ENCODE measurements at places on chromosomes 7 and 10. TPM values are rescaled to one million over a fixed set of nuclear protein-coding genes. Genes with fewer than 3 reads are reported as not detected.

The LBX1 gene
- not detected for total RNA-seq

The NXPH1 gene
- total RNA-seq, result not detected

The CLEC2L gene
- not detected for total RNA-seq

GRCh38 chr7:123271856-123272255 is 72.1 kb upstream of the SLC13A1 start:
- H3K36me3 ChIP-seq, result no peaks in the 10 kb centered on the region
- no peak for DNase-seq
- H3K4me1 ChIP-seq, result no peaks in the 10 kb centered on the region
- H3K4me3 ChIP-seq, result no peak overlapping the region
- H3K27ac ChIP-seq, result no peak overlapping the region

DNA sequence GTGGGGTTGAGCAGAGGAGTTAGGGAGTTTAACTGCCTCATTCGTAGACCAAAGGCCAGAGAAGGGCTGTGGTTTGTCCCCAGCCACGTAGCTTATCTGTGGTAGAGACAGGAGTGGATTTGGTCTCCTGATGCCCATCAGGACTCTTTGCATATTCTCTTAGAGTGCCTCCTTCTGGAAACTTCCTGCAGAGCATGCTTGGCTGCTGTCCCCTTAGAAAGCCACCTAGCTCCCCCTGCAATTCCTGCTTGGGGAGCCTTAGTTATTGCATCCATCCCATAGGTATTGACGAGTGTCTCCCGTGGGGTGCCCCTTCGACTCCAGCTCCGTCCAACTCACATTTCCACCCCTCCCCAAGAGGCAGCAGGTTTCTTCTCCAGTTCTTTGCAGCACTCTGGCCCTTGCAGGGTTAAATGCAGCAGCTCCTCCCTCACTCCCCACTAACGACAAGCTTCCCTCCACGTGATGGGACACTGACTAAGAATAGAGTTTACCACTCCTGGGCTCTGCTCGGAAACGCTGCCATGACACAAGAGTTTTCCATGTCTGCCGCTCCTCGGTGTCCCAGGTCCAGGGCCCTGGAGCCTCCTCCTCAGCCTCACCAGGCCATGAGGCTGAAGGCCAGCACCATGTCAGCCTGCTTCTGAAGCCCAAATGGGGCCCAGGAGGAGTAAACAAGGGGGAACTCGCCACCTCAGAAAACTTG is 147.8 kb upstream of the UNC5B start:
- no peak overlapping the region for H3K4me3 ChIP-seq
- DNase-seq, result no peak
- peaks cover 8% of the 10 kb centered on the region for H3K27me3 ChIP-seq
- H3K4me1 ChIP-seq, result no peaks in the 10 kb centered on the region
- no peak overlapping the region for H3K27ac ChIP-seq
- H3K36me3 ChIP-seq, result no peaks in the 10 kb centered on the region

The LAMB1 gene
- total RNA-seq, result 1,014 TPM

DNA sequence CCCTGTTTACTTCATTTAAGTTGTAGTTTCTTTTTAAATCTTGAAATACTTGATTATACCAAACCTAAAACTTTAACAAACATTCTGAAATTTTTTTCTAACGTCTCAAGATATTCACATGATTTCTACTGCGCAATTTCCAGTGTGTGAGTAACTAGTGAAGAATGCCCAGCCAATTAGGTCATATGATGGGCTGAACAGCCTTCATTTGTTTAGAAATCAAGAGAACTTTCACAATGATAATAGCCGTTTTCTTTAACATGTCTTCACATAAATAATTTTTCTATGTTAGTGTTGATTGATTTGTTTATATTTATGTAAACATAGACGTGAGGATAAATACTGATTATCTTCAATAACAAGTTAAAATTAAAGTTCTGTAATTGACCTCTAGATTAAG is 21.8 kb downstream of the STAM start:
- H3K27me3 ChIP-seq, result no peaks in the 10 kb centered on the region
- H3K27ac ChIP-seq, result peak overlapping the region; percentile 94
- peak overlapping the region; percentile 53 for H3K4me3 ChIP-seq
- peaks cover 26% of the 10 kb centered on the region for H3K36me3 ChIP-seq
- peaks cover 73% of the 10 kb centered on the region for H3K4me1 ChIP-seq
- DNase-seq, result no peak

The CPEB3 gene
- total RNA-seq, result 1.9 TPM

DNA sequence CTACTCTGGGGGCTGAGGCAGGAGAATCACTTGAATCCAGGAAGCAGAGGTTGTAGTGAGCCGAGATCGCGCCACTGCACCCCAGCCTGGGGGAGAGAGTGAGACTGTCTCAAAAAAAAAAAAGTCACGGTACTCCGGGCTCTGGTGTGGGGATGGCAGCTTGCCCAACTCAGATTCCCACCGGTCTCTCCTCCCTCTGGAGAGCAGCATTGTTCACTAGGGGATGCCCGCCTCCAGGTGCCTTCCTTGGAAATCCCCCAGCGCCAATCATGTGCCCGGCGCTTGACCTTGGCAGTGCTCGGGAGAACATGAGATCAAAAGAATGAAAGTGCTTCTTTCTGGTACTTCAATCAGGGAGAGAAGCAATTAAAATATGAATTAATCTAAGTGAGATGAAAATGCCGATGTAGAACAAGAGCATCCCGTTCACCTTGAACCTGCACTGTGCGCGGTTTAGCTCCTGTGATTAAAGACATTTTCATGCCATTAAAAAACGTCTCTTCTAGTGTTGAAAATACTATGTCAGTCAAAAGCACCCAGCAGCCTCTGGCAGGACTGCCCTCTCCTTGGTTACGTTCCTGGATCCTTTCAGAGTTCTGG is 1127.3 kb upstream of the AUTS2 start:
- H3K27me3 ChIP-seq, result peaks cover 7% of the 10 kb centered on the region
- DNase-seq, result no peak
- H3K4me3 ChIP-seq, result no peak overlapping the region
- H3K27ac ChIP-seq, result no peak overlapping the region
- H3K36me3 ChIP-seq, result peaks cover 4% of the 10 kb centered on the region

- H3K4me1 ChIP-seq, result no peaks in the 10 kb centered on the region
- no peaks in the 10 kb centered on the region for H3K36me3 ChIP-seq
- DNase-seq, result no peak
- H3K4me3 ChIP-seq, result no peak overlapping the region
- H3K27ac ChIP-seq, result no peak overlapping the region
- H3K27me3 ChIP-seq, result peaks cover 6% of the 10 kb centered on the region
These were observed 31.7 kb downstream of the AP5Z1 start for GRCh38 chr7:4806983-4807597.

DNA sequence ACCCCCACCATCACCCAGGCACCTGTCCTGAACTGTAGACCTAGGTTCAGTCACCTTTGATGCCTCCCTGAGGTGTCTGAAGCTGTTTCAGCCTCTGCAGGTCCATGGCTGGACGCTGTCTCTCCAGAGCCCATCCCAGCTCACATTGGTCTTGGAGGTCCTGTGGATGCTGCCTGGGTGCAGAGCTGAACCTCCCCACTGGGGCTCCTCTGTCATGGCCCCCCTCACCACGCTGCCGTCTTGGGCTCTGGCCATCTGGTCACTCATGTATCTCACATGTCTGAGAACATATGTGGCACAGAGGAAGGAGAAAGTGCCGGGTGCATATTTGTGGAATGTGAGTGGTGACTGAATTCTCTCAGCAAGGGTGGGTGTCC is 108.9 kb downstream of the NKX6-2 start:
- DNase-seq, result peak; percentile 65
- no peak overlapping the region for H3K4me3 ChIP-seq
- H3K27ac ChIP-seq, result no peak overlapping the region

The ZPBP gene
- not detected for total RNA-seq

DNA sequence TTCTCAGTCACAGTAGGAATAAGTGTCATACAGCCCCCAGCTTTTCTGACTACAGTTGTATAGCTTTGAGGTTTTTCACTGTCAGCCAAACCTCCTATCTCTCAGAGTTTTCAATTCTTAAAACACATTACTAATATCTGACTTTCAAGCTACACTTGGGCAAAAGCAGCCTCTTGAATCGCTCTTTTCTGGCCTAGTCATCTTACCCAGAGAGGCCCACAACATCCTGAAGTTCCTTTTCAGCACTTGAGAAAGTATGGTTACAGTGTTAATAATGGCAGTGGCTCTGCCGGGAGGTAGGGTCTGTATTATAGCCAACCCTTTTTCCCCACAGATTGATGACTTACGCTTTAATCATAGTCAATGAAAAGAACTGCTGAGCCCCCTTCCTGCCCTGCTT is 181.0 kb downstream of the LRRC4 start:
- no peaks in the 10 kb centered on the region for H3K27me3 ChIP-seq
- no peak overlapping the region for H3K27ac ChIP-seq
- peaks cover 21% of the 10 kb centered on the region for H3K4me1 ChIP-seq
- peaks cover 12% of the 10 kb centered on the region for H3K36me3 ChIP-seq

- DNase-seq, result no peak
- no peaks in the 10 kb centered on the region for H3K36me3 ChIP-seq
- no peak overlapping the region for H3K27ac ChIP-seq
- peaks cover 13% of the 10 kb centered on the region for H3K4me1 ChIP-seq
- peaks cover 7% of the 10 kb centered on the region for H3K27me3 ChIP-seq
These were observed 49.4 kb downstream of the TRIL start for GRCh38 chr7:28908775-28909174.

- DNase-seq, result no peak
- H3K27ac ChIP-seq, result no peak overlapping the region
- no peak overlapping the region for H3K4me3 ChIP-seq
These were observed 4.2 kb downstream of the WDR86 start for GRCh38 chr7:151405588-151405987.

GRCh38 chr7:113179313-113179712 is 61.0 kb upstream of the SMIM30 start:
- DNase-seq, result no peak
- no peaks in the 10 kb centered on the region for H3K36me3 ChIP-seq
- H3K4me3 ChIP-seq, result no peak overlapping the region
- no peak overlapping the region for H3K27ac ChIP-seq
- H3K4me1 ChIP-seq, result peaks cover 13% of the 10 kb centered on the region

GRCh38 chr10:62426600-62426999 is 52.4 kb downstream of the ZNF365 start:
- H3K4me3 ChIP-seq, result no peak overlapping the region
- DNase-seq, result no peak
- no peaks in the 10 kb centered on the region for H3K27me3 ChIP-seq

GRCh38 chr7:124084024-124084423 is 51.2 kb upstream of the TMEM229A start:
- no peak for DNase-seq
- no peak overlapping the region for H3K27ac ChIP-seq
- H3K27me3 ChIP-seq, result no peaks in the 10 kb centered on the region
- H3K36me3 ChIP-seq, result no peaks in the 10 kb centered on the region
- H3K4me1 ChIP-seq, result peaks cover 6% of the 10 kb centered on the region

DNA sequence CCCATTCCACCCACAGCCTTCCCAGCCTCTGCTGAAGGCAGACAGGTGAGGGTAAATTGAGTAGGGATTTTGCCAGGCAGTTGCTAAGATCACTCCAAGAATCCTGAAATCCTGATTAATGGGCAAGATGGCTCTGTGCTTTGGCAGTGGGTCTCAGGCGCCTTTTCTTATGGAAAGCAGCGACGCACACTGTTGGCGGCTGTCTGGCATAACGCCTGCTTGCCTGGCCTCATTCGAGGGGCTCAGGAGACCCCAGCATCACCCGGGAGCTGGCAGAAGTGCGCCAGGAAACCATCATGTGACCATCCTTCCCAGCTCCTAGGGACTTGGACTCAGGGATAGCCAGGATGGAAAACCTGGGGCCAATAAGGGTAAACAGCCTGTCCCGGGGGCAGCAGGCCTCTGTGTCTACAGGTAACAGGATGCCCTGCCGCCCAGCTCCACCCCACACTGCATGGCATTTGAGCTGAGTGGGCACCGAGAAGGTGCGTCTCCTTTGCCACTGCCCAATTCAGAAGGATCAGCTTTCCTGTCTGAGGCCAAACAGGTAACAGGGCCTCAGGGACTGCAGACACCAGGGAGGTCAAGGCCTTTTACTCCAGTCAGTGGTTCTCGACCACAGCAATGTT is 98.6 kb downstream of the FAM53B start:
- H3K4me1 ChIP-seq, result peaks cover 31% of the 10 kb centered on the region
- no peak overlapping the region for H3K27ac ChIP-seq
- no peaks in the 10 kb centered on the region for H3K36me3 ChIP-seq
- H3K4me3 ChIP-seq, result no peak overlapping the region
- no peak for DNase-seq

DNA sequence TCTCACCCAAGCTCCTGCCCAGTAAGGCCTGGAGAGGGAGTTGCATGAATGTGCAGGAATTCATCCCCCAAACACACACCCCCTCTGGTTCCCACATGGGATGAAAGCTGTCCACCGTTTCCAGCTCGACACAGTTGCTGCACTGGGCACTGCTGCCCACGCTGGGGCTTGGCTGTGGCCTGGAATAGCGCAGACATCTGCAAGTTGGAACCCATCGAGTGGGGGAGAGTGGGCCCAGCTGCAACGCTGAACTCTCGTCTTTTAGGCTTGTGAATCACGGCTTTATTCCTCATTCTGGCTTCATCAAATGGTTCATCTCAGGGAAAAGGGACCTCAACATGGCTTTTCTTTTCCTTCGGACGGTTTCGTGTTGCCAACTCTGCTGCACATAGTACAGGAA is 264.7 kb downstream of the DNAJB6 start:
- no peak overlapping the region for H3K4me3 ChIP-seq
- H3K27me3 ChIP-seq, result no peaks in the 10 kb centered on the region
- no peaks in the 10 kb centered on the region for H3K36me3 ChIP-seq
- no peak for DNase-seq
- H3K4me1 ChIP-seq, result no peaks in the 10 kb centered on the region
- no peak overlapping the region for H3K27ac ChIP-seq

The ANKRD30A gene
- total RNA-seq, result not detected

- peaks cover 3% of the 10 kb centered on the region for H3K36me3 ChIP-seq
- peaks cover 18% of the 10 kb centered on the region for H3K4me1 ChIP-seq
- peak overlapping the region; percentile 35 for H3K4me3 ChIP-seq
- DNase-seq, result no peak
- peaks cover 31% of the 10 kb centered on the region for H3K27me3 ChIP-seq
These were observed 77.2 kb downstream of the CH25H start for GRCh38 chr10:89129911-89130310.

DNA sequence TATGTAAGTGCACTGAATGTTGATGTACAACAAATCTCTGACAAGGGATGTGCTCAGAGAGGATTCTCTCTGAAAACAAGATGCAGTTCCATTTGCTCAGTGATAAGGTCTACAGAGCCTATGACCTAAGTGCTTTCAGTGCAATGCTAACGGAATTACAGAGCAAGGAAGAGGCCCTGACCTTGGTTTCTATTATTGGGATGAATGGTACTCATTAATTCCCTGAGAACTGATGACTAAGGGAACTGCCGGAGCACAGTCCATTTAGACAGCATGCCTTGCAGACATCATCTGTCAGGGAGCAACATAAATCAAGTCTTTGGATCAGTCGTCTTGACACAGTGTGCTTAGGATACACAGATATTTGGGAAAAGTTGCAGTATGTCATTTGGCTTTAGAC is 340.8 kb downstream of the PHTF2 start:
- no peak overlapping the region for H3K4me3 ChIP-seq
- DNase-seq, result no peak
- no peaks in the 10 kb centered on the region for H3K4me1 ChIP-seq
- peaks cover 8% of the 10 kb centered on the region for H3K27me3 ChIP-seq
- H3K27ac ChIP-seq, result no peak overlapping the region

The GPR85 gene
- total RNA-seq, result 0.10 TPM
